ENCODE measurements at places on chromosomes 2 and 18.

- no peak for DNase-seq
These were observed 53.7 kb downstream of the SLC4A3 start for GRCh38 chr2:219680958-219681693.

DNA sequence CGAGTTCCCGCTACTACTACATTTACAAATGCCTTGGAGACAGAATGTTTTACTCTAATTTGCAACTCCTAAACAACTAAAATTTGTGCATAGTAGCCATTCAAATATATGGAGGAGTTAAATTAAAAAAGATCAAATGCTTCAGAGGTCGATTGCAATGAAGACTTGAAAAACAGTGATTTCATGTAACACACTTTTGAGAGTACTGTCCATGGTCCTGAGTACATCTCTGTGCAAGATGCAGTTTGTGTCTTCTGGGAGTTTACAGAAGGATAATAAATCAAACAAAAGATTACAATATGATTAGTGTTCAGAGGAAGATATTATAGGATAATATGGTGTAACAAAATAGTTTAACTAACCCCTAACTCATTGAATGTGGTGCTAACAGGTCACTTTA is 894.7 kb downstream of the TMEM182 start:
- DNase-seq = no peak

- no peak for DNase-seq
These were observed 151.6 kb downstream of the FAM210A start for GRCh38 chr18:13574761-13575160.

- no peak for DNase-seq
These were observed 56.0 kb downstream of the NBEAL1 start for GRCh38 chr2:203070701-203071100.

DNA sequence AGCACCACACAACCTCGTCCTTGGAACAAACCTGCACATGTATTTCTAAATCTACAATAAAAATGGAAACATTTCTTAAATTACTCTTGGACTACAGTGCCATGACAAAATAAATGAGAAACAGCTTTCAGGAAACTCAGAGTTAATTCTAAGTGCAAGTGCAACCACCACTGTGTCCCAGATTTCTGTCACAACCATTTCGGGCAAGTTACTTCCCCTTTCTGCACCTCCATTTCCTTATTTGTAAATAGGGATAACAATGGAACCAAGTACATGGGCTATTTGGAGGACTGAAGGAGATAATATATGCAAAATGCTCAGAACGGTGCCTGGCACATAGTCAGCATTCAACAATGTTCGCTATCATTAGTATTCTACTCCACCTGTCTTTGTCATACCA is 93.2 kb downstream of the CACNB4 start:
- DNase-seq = no peak

DNA sequence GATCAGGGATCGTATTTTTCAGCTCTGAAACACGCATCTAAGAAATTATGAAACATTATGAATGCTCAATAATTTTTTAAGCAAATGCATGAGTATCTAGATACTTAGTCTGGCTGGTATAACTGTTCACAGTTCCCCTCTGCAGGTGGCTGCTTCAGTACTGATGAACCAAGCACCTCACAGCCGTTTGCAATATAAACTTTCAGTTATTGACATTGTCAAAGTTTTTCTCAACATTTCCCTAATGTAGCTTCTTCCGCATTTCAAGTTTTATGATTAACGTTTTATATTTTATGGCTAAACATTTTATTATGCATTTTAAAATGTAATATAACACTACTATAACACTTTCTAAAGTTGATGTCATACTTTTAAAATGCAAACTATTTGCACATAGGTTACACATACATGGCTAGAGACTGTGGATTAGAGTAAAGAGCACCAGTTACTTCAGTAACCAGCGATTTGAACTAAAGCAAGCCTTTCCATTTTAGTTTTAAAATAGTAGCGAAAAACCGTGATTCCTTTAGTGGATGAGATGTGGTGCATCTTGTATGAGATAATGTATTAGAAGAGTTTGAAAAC is 495.4 kb downstream of the XIRP2 start:
- DNase-seq = no peak

Data from head of caudate nucleus (tissue), 42 donors.